ENCODE measurements at places on chromosomes 1 and 21.

- no peak for DNase-seq
These were observed 664.7 kb upstream of the NEGR1 start for GRCh38 chr1:72946903-72947499.

GRCh38 chr1:118970451-118970850, 17.7 kb downstream of the TBX15 start:
- no peak for DNase-seq

- no peak for DNase-seq
These were observed 996 bp downstream of the CNIH4 start for GRCh38 chr1:224357626-224358124.

GRCh38 chr1:156632355-156632754, 9.6 kb upstream of the BCAN start:
- no peak for DNase-seq

DNA sequence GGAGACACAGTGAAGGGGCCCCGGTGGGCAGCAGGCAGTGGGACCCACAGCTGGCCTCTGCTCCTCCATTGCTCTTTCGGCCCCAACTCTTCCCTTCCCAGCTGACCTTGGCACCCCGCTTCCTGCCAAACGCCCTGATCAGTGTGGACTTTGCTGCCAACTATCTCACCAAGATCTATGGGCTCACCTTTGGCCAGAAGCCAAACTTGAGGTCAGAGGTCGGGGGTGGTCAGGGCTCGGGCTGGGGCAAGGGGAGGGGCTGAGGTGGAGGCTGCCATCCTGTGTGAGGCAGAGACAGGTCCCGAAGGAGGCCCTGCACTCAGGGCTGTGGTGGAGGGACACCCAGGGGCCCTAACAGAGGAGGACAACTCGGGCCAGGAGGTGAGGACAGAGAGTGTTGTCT, 13.7 kb downstream of the PODN start:
- DNase-seq = peak; percentile 11

GRCh38 chr1:115215703-115216521, 122.1 kb downstream of the NGF start:
- no peak for DNase-seq

- DNase-seq = no peak
These were observed 43.3 kb downstream of the BACE2 start for GRCh38 chr21:41211060-41211805.

GRCh38 chr21:27298465-27298864, 331.6 kb upstream of the ADAMTS5 start:
- DNase-seq = no peak

- DNase-seq = no peak
These were observed 39.1 kb upstream of the ADAM30 start for GRCh38 chr1:119935373-119935772.
